ENCODE measurements at places on chromosomes 6 and 20.

GRCh38 chr6:154030646-154031045 lies 8.4 kb upstream of the OPRM1 start:
- no peak for DNase-seq

- no peak for DNase-seq
These were observed 96.6 kb downstream of the LCA5 start for GRCh38 chr6:79440598-79440997.

- DNase-seq, result no peak
These were observed 31.2 kb upstream of the RALGAPA2 start for GRCh38 chr20:20743511-20744169.

DNA sequence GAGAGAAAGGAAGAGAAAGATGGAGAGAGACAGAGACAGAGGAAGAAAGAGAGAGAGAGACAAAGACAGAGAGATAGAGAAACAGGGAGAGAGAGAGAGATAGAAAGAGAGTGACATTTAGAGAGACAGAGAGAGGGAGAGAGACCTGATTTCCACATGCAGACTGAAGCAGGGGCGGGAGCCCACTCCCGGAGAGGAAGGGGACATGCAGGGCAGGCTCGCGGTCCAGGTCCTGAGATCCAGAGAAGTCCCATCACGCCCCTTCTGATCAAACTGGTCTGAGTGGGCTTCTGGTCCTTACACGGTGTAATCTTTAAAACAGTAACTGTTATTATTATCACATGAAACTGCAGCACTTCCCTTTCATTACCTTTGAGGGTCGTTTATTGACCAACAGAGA lies 62.2 kb downstream of the PHACTR3 start:
- no peak for DNase-seq

GRCh38 chr6:6820641-6821238 lies 232.2 kb downstream of the LY86 start:
- DNase-seq, result peak; percentile 65

DNA sequence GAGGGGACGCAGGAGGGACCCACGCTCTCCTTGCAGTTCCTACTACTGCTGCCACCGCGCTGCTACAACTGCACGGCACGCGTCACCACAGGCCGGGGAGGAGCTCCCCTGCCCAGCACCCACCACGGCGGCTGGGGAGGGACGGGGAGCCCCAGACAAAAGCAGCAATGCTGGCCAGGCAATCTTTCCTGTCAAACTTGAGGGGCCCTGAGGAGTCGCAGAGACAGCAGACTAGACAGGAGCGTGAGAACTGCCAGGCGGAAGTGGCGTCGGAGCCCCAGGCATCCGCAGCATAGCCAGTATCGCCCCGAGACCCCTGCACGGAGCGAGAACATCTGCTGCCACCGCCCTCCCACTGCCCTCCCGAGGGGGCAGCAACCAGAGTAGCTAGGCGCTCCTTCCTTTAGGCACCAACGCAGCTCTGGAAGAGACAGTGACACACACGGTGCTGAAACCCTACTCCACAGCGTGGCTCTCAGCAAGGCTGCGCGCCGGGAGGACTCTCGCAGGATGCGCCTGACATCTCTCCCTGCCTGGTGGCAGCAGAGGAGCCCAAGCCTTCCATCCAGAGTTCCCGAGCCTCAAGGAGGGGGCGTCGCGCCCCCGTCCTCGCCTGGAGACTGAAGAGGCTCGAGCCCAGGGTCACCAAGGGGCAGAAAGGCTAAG lies 2.2 kb downstream of the TAF4 start:
- DNase-seq, result peak; percentile 22

- DNase-seq, result no peak
These were observed 55.2 kb downstream of the EFHC1 start for GRCh38 chr6:52475307-52475706.

DNA sequence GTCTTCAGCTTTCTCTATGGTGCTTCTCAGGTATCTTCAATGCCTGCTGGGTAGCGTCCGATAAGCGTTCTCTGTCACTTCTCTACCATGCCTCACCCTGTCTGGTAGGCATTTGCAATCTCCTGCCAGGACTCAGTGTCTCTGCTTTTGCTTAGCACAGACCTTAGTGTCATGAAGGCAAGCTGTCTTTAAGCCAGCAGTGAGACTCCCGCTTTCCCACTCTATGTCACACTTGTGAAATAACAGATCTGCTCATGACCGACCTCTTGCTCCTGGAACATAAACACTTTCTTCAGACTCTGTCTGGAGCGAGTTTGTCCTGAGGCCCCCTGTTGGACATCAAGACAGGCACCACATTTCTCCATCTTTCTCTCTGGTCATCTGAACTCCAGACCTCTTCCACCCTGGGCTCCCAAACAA lies 17.0 kb downstream of the ADGRB3 start:
- no peak for DNase-seq

DNA sequence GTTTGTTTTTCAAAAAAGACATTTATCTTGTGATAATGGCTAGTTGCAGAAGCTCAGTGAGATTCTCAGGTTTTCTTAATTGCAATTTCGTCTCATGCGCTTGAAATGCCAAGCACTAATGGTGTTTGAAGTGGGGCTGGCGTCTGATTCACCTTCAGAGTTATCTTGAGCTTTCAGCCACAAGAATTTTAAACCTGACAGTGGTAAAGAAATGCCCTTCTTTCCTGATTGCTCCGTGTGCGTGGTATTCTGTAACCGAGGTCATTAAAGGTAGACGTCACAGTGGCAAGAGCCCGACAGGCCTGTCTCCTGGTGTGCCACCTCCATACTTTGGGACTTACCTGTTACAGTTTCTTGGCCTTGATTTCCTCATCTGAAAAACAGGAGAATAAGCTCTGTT lies 126.5 kb upstream of the QKI start:
- no peak for DNase-seq

GRCh38 chr20:49786196-49786595 lies 26.4 kb upstream of the SLC9A8 start:
- no peak for DNase-seq

GRCh38 chr6:12101048-12101447 lies 88.9 kb downstream of the HIVEP1 start:
- no peak for DNase-seq

- DNase-seq, result no peak
These were observed 5.2 kb upstream of the SLC22A7 start for GRCh38 chr6:43292763-43293318.

- DNase-seq, result no peak
These were observed 32.4 kb downstream of the CCN2 start for GRCh38 chr6:131918650-131919355.

- no peak for DNase-seq
These were observed 46.7 kb downstream of the LRRN4 start for GRCh38 chr20:6007094-6007528.

- no peak for DNase-seq
These were observed 27.9 kb downstream of the B4GALT5 start for GRCh38 chr20:49685809-49686208.

DNA sequence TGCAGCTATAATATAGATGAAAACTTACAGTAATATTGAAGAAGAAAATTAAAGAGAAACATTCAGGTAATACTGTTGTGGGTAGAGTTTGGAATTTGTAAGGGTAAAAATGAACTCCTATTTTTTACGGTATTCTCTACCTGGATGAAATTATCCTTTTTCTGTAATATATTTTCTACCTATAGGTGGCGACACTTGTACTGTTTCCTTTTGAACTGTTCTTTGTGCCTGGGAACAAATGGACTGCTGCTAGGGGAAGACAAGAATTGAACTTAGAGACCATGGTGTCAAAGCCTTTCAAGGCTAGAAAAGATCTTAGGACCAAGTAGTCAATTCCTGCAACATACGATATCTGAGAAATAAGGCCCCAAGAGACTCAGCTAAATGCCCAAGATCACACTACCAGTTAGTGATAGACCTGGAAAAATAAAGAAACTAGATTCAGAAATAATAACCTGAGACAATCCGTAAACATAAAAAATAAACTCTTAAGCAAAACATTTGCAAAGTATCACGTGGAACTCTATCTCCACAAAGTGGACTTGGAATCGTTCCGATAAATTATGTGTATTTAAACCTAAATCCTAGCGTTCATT lies 383.8 kb downstream of the TFAP2A start:
- peak; percentile 5 for DNase-seq

GRCh38 chr20:17642404-17643269 lies 39.4 kb downstream of the RRBP1 start:
- DNase-seq, result no peak

Data from NCI-H2081 (cell line).